ENCODE measurements at places on chromosomes 5 and 9.

GRCh38 chr9:33923998-33924701 lies 107.2 kb downstream of the UBE2R2 start:
- DNase-seq: no peak

DNA sequence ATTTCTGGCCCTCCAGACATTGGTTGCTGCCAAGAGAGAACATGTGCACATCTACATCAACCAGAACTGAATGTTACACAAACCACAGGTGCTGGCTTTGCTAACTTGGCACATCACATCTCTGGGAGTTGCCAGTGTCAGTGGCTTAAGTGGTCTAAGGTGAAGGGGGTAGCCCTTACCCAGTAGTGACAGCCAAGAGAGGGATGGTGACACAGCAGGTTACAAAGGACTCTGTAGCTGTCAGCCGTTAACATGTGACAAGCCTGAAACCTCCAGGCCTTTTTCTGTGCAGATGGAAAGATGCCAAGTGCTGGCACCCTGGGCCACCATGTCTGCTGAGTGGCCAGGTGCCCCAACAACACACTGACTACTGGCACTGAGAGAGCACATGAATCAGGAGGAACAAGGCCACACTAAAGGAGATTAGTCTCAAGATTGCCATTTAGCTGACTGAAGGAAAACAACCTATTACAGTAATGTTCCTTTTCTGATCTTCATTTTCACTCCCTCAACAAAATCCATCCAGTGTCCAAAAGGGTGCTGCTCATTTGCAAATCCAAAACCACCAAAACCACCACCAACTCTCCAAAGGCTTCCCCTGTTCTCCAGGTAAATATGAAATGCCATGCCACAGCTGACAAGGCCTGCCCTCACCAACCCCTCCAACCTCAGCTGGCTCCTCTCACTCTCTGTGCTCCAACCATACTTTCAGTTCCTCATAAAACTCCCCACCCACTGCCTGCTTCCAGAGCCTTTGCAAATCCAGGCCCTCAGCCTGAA lies 20.2 kb downstream of the SIL1 start:
- peak; percentile 72 for DNase-seq

DNA sequence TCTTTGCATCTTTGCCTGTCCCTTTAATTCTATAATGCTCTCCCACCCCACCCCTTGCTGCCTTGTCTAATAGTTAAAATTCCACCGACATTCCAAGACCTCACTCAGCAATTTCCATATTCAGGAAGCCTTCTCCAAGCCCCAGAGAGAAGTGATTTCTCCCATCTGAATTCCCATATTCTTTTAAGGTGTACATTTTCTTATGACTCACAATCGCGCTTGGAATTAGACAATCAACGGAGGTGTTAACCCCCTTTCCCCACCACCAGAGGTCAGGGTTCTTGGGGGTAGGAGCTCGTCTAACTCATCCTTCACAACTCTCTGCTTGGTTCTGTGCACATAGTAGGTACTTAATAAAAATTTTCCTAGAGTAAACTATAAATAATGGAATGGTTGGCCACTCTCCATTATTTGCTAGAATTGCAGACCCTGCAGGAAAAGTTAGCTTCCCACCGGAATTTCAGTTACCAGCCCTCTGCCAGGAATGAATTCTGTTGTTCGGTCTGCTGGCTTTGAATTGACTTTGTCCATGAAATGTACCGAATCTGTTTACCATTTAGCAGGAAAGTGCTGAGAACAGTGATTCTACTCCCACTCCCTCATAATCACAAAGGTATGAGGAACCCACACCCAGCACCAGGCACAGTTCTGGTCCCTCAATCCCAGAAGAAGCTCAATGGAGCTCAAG lies 5.0 kb downstream of the KCNIP1 start:
- no peak for DNase-seq

GRCh38 chr9:73148447-73148937 lies 3.2 kb upstream of the ANXA1 start:
- DNase-seq: no peak

DNA sequence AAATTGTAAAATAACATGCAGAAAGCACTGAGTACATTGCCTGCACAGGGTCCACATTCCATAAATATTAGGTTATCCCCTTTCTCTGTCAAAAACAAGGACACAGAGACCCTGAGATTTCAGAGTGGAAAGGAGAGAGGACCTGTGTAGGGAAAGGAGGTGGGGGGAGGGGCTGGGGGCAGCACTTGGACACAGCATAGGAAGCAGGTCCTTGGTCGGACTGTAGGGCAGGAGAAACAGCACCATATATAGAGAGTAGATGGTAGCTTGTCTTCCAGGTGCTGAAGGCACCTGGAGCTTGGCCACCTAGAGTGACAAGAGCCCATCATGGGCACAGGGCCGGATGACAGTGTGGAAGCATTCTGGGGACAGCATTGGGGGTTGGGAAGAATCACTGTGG lies 2.4 kb downstream of the TPM2 start:
- DNase-seq: no peak

GRCh38 chr9:82115900-82116299 lies 127.3 kb downstream of the SPATA31D1 start:
- no peak for DNase-seq

DNA sequence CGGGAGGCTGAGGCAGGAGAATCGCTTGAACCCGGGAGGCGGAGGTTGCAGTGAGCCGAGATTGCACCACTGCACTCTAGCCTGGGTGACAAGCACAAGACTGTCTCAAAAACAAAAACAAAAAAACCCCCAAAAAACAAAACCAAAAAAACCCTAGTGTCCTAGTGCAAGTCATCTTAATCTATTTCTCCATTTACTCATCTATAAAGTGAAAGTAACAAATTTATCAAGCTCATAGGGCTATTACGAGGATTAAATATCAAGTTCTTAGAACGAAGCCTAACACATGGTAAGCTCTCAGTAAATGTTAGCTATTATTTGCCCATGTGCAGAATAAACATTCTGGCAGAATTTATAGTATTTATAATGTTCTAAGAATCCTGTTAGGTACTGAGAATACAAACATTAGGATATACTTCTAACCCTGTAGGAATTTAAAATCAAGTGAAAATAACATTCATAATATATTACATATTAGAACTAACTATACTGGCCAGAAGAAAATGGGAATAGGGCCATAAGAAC lies 45.0 kb downstream of the GOLPH3 start:
- DNase-seq: no peak

DNA sequence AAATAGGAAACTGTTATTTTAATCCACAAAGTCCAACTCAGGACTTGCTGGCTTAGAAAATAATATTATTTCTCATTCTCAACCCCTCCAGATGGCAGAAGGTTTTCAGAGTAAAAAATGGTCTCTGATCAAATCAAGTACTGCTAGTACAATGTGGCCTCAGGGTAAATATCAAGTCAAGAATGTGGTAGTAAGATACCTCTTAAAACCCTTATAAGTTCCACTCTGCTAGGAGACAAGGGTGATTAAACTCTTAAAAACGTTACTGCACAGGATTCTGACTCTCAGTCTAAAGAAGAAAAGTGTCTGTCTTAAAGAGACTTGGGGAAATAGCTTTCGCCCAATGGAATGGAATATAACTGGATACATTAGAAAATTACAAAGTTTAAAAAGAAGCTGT lies 120.8 kb upstream of the PDE4D start:
- no peak for DNase-seq

Data from brain (organoid and tissue), 16 donors.